ENCODE measurements at places on chromosomes 1 and 21.

DNA sequence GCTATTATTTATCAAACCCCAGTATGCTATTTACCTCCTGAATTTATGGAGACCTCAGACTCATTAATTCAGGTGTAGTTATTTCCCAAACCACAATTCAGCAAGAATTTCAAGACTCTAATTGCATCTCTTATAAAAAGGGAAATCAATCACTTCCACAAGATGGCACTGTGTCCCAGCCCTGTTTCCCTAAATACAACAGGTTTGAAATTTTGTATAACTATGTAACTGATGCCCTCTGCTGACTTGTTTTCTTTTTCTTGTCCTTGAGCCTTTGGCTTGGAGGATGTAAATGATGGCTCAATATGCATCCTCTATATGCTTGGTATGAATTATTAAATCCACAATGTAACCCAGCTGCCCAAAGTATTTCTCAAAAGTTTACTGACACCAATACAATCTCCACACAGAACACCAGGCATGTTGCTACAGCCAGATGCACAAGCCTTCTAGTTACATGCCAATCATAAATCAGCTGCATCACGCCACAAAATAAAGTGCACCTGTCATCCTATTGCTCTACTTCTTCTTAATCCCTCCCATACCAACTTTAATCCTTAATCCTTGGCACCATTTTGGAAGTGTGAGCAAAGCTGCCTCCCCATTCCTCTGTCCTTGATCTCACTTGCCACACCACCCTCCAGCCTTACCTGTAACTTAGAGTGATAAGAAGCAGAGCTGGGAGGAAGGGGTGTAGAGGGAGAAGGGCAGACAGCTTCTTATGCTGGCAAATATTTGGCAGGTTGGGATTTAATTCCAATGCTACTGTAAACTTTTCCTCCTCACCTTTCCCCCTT lies 9.0 kb downstream of the C1orf105 start:
- peaks cover 6% of the 10 kb centered on the region for H3K4me1 ChIP-seq
- H3K27me3 ChIP-seq = no peaks in the 10 kb centered on the region
- no peak overlapping the region for H3K27ac ChIP-seq
- H3K4me3 ChIP-seq = no peak overlapping the region
- DNase-seq = no peak

DNA sequence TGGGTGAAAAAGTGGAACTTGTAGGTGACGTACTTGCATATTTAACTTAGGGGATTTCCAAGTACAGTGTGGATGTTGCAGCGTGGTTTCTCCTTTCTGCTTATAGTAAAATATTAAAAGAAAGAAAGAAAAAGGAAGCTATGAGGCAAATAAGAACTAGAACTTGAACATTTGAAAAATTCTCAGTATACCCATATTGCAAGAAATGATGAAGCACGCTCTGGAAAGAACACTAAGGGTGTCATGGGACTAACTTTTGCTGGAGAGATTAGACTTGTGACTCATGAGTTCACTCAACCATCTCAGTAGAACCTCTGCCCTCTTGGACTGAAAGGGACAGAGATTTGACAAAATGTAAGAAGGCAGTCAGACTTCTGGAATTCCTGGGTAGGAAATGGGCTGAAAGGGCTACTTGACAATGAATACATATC lies 704.5 kb upstream of the ADGRL4 start:
- H3K27ac ChIP-seq = no peak overlapping the region
- DNase-seq = no peak
- no peaks in the 10 kb centered on the region for H3K27me3 ChIP-seq
- no peak overlapping the region for H3K4me3 ChIP-seq
- no peaks in the 10 kb centered on the region for H3K36me3 ChIP-seq

DNA sequence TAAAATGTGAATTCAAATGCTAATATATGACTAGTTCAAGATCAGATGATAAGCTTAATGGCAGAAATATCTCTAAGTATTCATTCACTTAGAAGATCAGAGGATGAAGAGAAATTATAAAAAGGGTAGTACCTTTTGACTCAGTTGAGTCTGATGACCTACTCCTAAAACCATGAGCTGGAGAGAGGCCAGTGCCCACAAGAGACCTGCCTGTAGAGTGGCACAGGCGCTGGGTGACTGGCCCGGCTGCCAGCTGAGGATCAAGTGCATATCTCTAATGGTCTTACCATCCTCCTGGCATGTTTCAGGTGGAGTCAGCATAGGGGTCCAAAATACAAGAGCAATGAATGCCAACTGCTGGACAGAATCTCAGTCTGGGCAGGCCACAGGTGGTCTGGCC lies 14.1 kb downstream of the DDAH1 start:
- H3K4me1 ChIP-seq = peaks cover 35% of the 10 kb centered on the region
- H3K4me3 ChIP-seq = no peak overlapping the region
- no peaks in the 10 kb centered on the region for H3K36me3 ChIP-seq
- DNase-seq = no peak
- H3K27me3 ChIP-seq = no peaks in the 10 kb centered on the region

DNA sequence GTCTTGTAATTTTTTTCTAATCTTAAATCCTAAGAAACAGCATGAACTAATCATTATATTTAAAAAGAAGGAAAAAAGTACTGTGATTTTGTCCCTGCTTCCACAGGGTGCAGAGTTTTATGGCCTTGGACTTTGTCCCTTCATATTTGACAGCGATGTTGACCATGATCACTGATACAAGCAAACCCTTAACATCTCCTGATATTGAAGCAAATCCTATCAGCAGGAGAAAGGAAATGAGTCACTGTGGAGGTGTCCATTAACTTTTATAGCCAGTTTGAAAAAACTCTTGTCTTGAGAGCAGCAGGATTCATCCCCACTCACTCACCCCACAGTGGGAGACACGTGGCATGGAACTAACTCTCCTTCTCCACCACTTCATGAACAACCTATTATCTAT lies 5.1 kb upstream of the REG4 start:
- H3K4me1 ChIP-seq = no peaks in the 10 kb centered on the region
- no peaks in the 10 kb centered on the region for H3K36me3 ChIP-seq
- DNase-seq = no peak
- H3K27ac ChIP-seq = no peak overlapping the region
- H3K27me3 ChIP-seq = no peaks in the 10 kb centered on the region
- no peak overlapping the region for H3K4me3 ChIP-seq

DNA sequence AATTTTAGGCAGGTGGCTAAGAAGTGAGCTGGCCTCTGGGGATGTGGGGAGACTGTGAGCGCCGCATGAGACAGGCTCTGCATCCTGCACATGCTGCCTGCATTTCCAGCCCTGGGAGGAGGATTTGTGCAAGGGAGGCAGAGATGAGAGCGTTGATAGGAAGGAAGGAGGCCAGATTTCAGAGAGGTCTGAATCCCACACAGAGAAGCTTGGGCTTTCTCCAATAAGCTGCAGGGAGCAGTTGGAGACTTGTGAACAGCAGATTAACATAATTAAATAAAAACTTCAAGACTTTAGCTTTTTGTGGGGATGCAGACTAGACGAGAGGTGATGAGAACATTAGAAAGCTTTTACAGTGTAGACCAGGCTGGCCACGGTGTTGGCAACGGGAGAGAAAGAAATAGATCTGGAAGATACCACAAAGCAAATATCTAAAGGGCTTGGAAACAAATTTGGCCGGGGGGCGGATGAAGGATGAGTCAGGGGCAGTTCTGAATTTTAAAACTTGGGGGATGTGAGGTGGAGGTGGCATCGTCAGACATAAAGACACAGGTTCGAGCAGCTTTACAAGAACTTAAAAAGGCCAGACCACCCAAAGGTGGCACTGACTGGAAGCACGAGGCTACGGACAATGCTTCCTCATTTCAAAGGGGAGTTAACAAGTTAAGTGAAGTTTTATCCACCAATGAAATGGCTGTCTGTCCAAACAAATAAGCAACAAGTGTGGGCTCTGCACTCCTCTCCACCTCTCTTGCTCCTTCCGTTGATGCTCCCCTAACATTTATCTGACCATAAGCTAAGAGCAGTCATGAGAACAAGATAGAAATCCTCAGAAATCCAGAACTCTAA lies 57.0 kb downstream of the HIVEP3 start:
- no peak overlapping the region for H3K4me3 ChIP-seq
- H3K4me1 ChIP-seq = no peaks in the 10 kb centered on the region
- no peaks in the 10 kb centered on the region for H3K27me3 ChIP-seq
- H3K27ac ChIP-seq = no peak overlapping the region
- H3K36me3 ChIP-seq = no peaks in the 10 kb centered on the region
- DNase-seq = no peak

- H3K4me3 ChIP-seq = no peak overlapping the region
- H3K36me3 ChIP-seq = no peaks in the 10 kb centered on the region
- DNase-seq = no peak
- H3K27me3 ChIP-seq = no peaks in the 10 kb centered on the region
- peaks cover 15% of the 10 kb centered on the region for H3K4me1 ChIP-seq
Observed at GRCh38 chr1:160207771-160208556, 2.8 kb downstream of the PEA15 start.

DNA sequence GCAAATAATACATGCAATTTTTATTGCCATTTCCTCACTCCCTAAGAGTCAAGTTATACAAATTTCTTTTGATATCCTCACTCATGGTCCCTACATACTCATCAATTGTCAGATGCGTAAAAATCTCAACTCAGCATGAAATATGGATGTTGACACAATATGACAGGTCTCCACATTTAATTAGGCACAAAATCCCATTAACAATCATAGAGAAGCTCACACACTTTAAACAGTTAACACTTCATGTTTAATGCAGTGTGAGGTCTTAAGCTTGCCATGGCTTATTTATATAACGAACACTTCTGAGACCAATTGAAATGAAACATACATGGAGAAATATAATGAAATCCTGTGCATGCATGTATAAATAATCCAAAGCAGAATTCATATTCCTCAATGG lies 58.6 kb downstream of the GREM2 start:
- no peaks in the 10 kb centered on the region for H3K27me3 ChIP-seq
- H3K4me3 ChIP-seq = no peak overlapping the region
- DNase-seq = no peak
- no peaks in the 10 kb centered on the region for H3K36me3 ChIP-seq
- H3K4me1 ChIP-seq = no peaks in the 10 kb centered on the region
- H3K27ac ChIP-seq = no peak overlapping the region

DNA sequence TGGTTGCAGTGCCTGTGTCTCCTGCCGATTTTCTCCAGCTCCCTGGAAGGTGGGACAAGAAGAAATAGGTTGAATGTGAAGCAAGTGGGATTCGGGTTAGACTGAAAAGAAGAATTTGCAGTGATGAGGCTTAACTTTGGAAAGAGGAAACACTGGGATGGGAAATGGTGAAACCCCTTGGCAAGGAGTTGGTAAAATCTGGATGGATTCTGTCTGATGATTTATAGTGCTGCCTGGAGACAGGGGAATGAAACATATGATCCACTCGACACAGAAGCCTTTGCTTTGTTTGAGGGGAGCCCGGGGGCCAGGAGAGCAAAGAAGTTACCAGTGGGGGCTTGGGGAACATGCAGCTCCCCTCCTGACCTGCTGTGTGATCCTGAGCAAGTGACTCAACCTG lies 67.2 kb downstream of the UBIAD1 start:
- no peak overlapping the region for H3K27ac ChIP-seq
- H3K4me3 ChIP-seq = no peak overlapping the region
- H3K36me3 ChIP-seq = no peaks in the 10 kb centered on the region
- no peaks in the 10 kb centered on the region for H3K27me3 ChIP-seq

GRCh38 chr1:96234299-96234698 lies 487.3 kb upstream of the PTBP2 start:
- no peaks in the 10 kb centered on the region for H3K36me3 ChIP-seq
- H3K4me3 ChIP-seq = no peak overlapping the region

- no peaks in the 10 kb centered on the region for H3K27me3 ChIP-seq
- DNase-seq = no peak
- no peak overlapping the region for H3K4me3 ChIP-seq
- no peak overlapping the region for H3K27ac ChIP-seq
Observed at GRCh38 chr1:77484926-77485325, 197.5 kb downstream of the ZZZ3 start.

- H3K36me3 ChIP-seq = no peaks in the 10 kb centered on the region
- no peak for DNase-seq
- H3K27me3 ChIP-seq = no peaks in the 10 kb centered on the region
Observed at GRCh38 chr1:212586206-212587015, 22.1 kb upstream of the ATF3 start.

DNA sequence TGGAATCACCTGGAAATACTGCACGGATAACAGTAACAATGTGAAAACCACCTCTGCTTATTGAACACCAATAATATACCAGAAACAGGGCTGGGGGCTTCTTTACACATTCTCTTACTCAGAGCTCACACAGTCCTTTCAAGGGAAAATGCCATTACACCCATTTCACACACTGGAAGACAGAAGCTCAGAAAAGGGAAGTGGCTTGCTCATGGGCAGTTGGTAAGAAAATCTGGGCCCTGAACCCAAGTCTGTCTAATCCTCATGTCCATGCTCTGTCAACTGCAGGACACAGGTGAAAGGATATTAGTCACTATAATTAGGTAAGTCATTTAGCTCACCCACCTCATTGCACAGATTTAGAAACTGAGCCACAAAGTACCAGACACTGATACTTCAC lies 18.6 kb downstream of the C8A start:
- no peaks in the 10 kb centered on the region for H3K36me3 ChIP-seq
- H3K4me1 ChIP-seq = no peaks in the 10 kb centered on the region
- H3K27ac ChIP-seq = no peak overlapping the region
- H3K27me3 ChIP-seq = no peaks in the 10 kb centered on the region

- peaks cover 5% of the 10 kb centered on the region for H3K4me1 ChIP-seq
- no peaks in the 10 kb centered on the region for H3K27me3 ChIP-seq
- H3K27ac ChIP-seq = no peak overlapping the region
- H3K36me3 ChIP-seq = no peaks in the 10 kb centered on the region
- H3K4me3 ChIP-seq = no peak overlapping the region
Observed at GRCh38 chr1:32249831-32250525, 1.1 kb upstream of the LCK start.

DNA sequence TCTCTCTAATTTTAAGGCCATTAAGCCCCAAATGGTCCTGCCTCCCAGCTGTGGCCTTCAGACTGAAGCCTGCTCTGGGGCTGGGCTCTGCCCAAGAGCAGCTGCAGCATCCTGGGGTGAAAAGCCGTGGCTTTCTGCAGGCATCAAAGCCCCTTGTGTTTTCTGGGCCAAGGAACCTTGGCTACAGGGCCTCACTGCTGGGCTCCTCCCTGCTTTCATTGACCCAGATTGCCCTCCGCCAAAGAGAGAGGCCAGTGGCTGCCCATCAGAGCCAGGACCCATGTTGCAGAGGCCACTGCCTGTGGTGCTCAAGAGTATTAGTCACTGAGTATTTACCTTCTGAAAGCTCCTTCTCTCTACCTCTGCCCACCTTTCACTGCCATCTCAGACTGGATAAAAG lies 1.6 kb downstream of the ZNF648 start:
- no peak for DNase-seq
- H3K4me3 ChIP-seq = no peak overlapping the region
- H3K27ac ChIP-seq = no peak overlapping the region

GRCh38 chr1:94125551-94126514 lies 4.9 kb upstream of the ABCA4 start:
- no peaks in the 10 kb centered on the region for H3K27me3 ChIP-seq
- no peak for DNase-seq
- H3K4me3 ChIP-seq = no peak overlapping the region
- no peak overlapping the region for H3K27ac ChIP-seq
- no peaks in the 10 kb centered on the region for H3K4me1 ChIP-seq
- no peaks in the 10 kb centered on the region for H3K36me3 ChIP-seq

- H3K4me1 ChIP-seq = no peaks in the 10 kb centered on the region
- no peaks in the 10 kb centered on the region for H3K36me3 ChIP-seq
- no peak overlapping the region for H3K4me3 ChIP-seq
- no peak for DNase-seq
- H3K27ac ChIP-seq = no peak overlapping the region
- H3K27me3 ChIP-seq = no peaks in the 10 kb centered on the region
Observed at GRCh38 chr21:31964692-31965091, 91.9 kb downstream of the HUNK start.

GRCh38 chr1:171256940-171257606 lies 8.8 kb downstream of the FMO1 start:
- H3K4me3 ChIP-seq = no peak overlapping the region
- no peaks in the 10 kb centered on the region for H3K27me3 ChIP-seq
- peak; percentile 68 for DNase-seq
- no peak overlapping the region for H3K27ac ChIP-seq
- H3K4me1 ChIP-seq = peaks cover 4% of the 10 kb centered on the region
